Fibroblast of upper back skin (primary cell): ENCODE measurements at places on chromosomes 16 and 17.
A peak's percentile ranks its signal among the peaks of the same experiment; 100 is the strongest.

GRCh38 chr16:27849621-27850020 is 213.9 kb downstream of the GSG1L start:
- DNase-seq, result no peak

GRCh38 chr17:45302649-45303173 is 14.1 kb downstream of the MAP3K14 start:
- peak; percentile 64 for DNase-seq

DNA sequence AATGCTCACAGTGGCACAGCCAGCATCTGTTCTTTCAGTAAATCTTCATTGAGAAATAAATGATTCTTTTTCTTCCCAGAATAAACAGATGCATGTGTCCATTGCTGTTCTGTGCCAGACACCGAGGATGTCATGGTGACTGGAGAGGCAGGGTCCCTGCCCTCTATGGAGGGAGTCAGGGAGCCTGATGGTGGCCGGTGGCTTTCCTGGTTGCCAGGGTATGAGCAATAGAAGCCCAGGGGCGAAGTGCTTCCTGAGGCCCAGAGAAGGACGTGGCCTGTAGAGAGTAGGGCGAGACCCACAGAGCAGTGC is 29.9 kb upstream of the NUDT16L1 start:
- DNase-seq, result no peak

DNA sequence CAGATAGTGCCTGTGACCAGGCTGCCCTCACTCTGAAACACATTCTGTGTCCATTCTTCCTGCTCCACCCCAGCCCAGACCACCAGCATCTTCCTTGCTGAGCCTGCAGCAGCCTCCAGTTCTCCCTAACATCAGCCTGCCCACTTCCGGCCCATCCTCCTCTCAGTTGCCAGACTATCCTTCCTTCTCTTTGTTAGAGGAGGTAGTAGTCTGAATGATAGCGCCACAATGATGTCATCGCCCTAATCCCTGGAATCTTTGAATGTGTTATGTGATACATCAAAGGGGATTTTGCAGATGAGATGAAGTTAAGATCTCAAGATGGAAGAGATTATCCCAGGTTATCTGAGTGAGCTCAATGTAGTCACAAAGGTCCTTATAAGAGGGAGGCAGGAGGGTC is 3.2 kb upstream of the ZDHHC1 start:
- peak; percentile 57 for DNase-seq

GRCh38 chr17:4165301-4166010 is 22.5 kb downstream of the CYB5D2 start:
- DNase-seq, result no peak

GRCh38 chr17:63550817-63551639 is 751 bp downstream of the DCAF7 start:
- DNase-seq, result peak; percentile 29

DNA sequence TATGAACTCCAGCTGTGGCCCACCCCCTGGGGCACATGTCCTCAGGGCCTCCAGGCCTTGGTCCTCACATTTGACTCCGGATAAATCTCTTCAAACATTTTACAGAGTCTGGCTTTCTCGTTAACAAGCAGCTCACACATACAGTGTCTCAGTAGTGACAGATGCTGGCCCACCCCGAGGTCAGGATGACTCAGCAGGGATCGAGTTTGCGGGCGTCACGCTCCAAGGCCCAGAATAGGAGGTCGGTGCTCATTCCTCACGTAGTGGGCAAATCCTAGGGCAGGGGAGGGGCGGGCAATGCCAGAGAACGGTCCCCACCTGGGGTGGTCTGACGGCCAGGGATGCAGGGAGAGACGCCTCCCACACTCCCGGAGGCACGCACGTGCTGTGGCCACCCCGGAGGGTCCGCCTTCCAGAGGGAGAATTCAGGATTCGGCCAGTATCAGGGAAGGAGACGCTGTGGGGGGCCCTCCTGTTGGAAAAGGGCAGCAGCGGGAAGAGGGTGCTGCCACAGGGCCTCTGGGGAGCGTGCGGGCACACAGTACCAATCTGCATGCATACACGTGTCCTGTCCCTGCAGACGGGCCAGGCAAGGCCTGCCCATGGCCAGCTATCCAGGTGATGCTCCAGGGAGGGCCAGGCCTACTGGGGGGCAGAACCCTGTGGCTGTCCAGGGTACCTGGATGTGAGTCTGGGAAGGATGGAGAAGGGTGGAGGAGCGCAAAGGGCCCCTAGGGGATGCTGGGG is 8.6 kb downstream of the SLC7A5 start:
- peak; percentile 67 for DNase-seq

- DNase-seq, result no peak
Observed at GRCh38 chr16:58433569-58433951, 41.3 kb downstream of the GINS3 start.

DNA sequence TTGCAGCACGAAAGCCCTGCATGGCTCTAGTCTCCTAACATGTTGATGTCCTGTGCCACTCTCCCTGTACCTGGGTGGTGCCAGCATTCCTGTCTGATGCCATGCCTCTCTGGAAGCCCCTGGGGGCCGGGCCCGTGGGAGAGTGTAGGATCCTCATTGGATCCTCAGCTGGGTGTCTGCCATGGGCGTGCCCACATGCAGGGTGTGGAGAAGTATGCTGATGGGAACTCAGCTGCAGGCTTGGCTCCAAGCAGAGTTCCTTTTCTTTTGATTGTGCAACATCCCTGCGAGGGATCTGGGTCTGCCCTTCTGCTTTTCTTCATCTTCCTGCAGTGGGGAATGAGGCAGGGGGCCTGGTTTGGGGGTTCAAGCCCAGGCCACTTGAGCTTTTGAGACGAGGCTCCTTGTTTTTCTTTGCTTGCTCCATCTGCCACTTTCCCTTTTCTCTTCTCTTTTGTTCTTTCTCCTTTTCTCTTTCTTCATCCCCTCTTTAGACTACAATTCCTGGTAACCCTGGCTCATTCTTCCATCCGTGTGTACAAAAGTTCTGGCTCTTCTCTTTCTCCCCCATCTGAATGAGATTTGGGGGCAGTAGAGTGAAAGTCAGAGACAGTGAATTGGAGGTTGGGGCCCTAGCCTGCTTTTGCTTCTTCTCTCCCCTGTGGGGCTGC is 32.9 kb downstream of the KSR1 start:
- DNase-seq, result peak; percentile 58

DNA sequence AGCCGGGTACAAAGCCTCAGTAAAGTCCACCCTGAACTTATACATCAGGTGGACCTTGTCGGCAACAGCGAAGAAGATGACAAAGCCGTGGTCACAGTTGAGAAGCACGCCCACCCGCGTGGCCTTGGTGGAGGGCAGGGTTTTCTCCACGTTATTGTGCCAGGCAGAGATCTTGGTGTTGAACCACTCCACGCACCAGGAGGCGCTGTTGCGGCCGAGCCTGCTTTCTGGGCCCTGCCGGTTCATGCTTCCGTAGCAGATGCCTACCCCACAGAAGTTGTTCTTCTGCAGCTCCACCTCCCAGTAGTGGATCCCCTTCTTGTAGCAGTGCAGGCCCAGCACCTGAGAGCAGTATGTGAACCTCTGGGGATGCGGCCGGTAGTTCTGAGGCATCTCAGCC is 22.1 kb downstream of the TRIM25 start:
- DNase-seq, result no peak

GRCh38 chr17:64075913-64076312 is 54.0 kb downstream of the ERN1 start:
- peak; percentile 64 for DNase-seq

- DNase-seq, result no peak
Observed at GRCh38 chr16:72921106-72921505, 126.8 kb downstream of the ZFHX3 start.

- DNase-seq, result no peak
Observed at GRCh38 chr17:74977802-74978201, 5.2 kb upstream of the HID1 start.
